Activated T-cell treated with anti-CD3 and anti-CD28 coated beads for 1 hour (primary cell): ENCODE measurements at places on chromosomes 11 and 22.

- no peak for DNase-seq
These were observed 53.6 kb downstream of the ST3GAL4 start for GRCh38 chr11:126408901-126409619.

- DNase-seq = no peak
These were observed 5.5 kb downstream of the PLET1 start for GRCh38 chr11:112255067-112255720.

DNA sequence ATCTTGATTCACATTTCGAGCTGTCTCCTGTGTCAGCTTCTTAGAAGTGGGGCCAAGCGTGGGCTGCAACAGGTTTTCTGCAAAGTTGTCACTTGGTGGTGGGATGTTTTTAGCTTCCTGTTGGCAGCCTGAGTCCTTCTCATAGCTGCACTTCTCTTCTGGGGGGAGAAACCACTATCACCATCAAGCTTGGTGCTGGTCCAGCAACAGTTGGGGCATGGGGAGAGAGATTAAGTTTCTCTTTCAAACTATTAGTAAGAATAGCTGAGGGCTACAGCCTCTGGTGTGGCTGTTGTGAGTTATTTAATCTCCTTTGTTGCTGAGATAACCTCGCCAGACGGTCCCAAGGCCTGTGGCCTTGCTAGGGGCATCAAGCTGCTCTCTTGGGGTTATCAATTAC is 123.3 kb upstream of the CRYBB3 start:
- no peak for DNase-seq

GRCh38 chr11:110069158-110069737 is 23.9 kb upstream of the ZC3H12C start:
- no peak for DNase-seq

GRCh38 chr11:118295815-118296454 is 8.6 kb upstream of the CD3E start:
- DNase-seq = peak; percentile 43

DNA sequence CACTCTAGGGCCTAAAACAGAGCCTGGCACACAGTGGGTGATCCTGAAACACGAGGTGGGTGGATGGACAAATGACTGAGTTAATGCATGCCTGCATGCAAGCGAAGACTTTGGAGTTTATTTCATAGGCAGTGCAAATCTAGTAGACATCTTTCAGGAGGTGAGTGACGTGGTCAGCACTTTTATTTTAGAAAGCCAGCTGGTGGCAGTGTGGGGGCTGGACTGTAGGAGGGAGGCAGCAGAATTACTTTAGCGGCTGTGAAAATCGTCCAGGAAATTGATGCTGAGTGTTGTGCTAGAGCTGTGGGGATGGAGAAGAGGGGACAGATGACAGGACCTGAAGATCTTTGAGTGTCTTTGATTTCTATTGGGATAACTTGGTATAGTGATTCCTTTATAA is 47.1 kb downstream of the BMAL1 start:
- no peak for DNase-seq

DNA sequence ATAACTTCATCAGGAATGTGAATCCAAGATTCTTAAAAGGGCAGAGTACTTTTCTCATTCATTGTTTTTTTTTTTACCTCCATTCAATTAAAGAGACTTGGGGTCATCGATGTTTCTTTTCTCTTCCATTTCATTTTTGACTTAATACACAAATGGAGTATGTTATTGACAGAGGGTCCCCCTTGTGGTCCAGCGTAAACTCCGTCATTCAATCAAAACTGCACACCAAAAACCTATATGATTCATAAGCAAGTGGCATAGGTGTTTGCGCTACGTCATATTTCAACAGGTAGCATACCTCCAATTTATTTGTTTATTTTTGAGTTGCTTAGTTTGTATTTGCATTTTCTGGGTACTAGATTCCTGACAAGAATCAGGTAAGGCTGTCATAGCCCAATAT is 12.7 kb upstream of the FOLH1 start:
- DNase-seq = no peak

DNA sequence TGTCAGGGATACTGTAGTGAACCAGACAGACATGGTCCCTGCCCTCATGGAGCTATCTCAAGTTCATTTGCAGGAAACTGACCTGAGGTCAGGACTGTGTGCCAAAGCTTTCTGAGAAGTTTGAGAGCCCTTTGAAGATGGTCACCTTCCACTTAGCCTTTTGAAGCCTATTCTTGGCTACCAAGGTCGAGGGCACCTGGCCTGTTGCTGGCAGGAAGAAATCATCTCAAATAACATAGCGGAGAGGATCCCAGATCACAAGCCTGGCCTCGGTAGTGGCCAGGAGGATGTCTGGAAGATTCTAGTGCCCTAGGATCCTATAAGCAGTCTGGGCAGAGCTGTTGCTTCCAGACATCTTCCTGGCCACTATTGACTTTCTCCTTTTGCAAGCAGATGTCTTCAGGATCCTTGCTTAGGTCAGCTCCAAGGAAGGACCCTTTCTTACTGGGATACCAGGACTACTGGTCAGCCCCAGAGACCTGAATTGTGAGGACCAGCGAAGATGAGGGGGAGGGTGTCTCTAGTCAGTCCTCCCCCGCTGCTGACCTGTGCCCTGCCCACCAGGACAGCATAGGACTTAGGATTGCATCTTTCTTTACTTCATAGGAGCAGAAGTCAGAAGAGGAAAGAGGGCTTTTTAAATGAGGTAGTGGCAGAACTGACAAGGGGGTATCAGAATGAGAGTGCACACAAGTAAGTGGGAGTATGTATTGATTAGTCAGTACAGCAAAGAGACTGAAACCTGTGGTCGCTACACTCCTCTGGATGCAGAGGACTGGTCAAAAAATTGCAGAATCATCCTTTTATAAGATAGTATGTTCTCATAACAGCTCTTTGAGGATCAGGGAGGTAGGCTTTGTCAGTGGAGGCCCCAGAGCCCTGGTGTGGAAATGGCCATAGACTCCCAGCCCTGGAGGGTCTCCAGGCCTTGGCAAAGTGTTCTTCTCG is 94.8 kb downstream of the TEAD1 start:
- DNase-seq = no peak

GRCh38 chr11:66866511-66866986 is 9.7 kb downstream of the LRFN4 start:
- no peak for DNase-seq

- no peak for DNase-seq
These were observed 36.4 kb upstream of the KIRREL3 start for GRCh38 chr11:127037001-127037400.

GRCh38 chr11:131025020-131025419 is 108.7 kb upstream of the SNX19 start:
- no peak for DNase-seq

DNA sequence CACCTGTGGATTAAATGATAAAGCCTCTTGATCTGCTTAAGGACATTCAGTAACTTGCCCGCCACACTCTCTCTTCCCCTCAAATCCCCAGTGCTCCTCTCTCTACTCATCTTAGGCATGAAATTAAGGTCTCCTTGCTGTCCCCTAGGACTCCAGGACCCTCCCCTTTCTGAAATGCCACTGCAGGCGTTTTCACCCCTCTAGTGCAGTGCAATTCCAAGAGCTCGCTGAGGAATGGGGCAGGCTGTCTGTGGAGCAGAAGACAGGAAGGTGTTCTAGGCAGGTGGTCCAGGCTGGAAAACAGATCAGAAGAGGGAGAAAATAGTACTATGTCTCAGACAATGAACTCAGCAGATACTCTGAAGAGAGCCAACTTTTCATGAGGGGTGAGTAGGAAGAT is 55.8 kb upstream of the ARHGAP42 start:
- no peak for DNase-seq

DNA sequence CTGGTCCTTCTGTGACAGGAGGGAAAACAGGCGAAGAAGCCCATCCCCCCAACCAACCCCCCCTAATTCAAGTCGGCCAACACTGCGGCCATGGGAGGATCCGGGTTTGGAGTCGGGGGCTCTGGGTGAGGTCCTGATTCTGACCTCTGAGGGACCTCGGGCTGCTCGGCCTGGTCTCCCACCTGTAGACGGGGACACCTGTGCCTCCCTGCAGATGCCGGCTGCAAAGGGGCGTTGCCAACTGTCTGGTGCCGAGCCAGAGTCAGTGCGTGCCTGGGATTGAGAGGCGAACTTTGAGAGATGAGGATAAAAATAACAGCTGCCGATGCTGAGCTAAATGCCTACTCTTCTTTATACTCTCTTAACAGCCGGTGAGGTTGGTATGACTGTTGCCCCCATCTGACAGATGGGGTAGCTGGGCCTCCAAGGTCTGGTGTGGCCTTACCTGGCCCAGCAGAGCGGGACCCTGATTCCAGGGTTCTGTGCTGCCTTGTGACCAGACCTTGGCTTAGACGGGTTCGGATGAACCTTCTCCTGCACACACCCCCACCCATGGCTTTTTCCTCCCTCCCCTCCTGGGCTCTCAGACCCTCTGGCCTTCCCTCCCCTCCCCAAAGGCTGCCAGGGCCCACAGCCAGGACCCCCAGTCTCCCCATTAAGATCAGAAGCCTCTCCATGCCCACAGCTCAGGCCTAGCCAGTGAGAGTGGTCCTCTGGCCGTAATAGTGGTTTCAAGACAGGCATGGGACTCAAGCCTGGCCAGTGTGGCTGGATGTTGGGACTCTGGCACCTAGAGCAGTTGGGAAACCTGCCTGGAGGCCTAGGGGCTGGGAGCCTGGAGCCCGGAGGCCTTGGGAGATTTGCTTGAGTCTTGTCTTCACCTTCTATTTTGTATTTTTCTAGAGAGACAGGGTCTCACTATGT is 41.7 kb downstream of the KCNJ4 start:
- DNase-seq = no peak

DNA sequence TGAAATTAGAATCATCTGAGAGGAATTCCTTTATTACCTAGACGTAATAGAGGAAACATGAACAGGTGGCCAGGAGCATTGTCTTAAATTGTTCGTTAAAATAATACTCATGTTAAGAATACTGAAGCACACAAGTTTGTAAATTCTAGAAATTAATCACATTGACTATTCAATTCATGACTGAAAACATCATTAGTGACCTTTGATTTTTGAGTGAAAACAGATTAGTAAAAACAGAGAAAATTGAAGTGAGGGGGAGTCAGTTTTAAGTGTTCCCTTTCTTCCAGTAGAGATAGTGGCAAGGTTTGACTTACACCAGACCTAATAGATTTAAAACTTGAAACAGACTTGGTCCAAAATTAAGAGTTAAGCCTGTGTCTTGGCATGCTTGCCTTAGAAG is 1.4 kb downstream of the ZFP91 start:
- DNase-seq = no peak

GRCh38 chr22:31578171-31578570 is 81.8 kb downstream of the SFI1 start:
- DNase-seq = no peak

GRCh38 chr11:57476047-57476756 is 15.9 kb downstream of the RTN4RL2 start:
- DNase-seq = no peak

DNA sequence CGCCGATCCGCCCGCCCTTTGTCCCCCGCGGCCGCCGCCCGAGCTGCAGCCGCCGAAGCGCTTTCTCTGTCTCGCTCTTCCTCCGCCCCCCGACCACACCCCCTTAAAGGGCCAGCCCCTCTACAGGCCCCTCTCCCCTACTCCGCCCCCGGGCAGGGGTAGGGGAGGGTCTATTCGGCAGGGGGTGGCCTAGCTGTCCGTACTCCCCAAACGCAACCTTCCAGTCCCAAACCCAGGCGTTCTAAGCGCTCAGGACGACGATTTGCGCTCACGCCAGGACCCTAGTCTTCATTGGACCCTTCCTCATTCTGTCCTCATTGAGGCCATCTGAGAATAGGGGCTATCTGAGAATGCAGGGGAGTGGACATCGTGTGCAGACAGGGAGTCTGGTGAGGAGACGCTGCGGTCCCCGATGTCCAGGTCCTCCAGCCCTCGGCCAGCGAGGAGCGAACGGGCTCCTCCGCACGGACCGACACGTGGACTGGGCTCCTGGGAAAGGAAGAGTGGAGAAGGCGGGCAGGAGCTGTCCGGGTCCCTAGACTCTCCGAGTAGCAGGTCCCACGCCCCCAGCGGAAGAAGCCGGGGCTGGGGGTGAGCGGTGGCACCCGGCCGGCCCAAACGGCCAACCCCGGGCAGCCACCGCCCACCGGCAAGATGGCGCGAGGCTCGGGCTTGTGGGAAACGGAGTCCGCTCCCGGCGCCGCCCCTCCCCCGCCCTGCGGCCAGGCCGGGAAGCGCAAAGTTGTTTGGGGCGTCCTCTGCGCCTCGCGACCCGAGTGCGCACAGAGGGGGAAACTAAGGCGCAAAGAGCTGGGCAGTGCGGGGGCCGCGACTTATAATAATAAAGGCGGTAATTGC is at the start of gene PPP1R14B:
Gene PPP1R14B, minus strand, starts transcription at position 73 of the 858 bp plus-strand sequence. CDS start 270 bp downstream, outside the sequence.
- DNase-seq = peak; percentile 74

- DNase-seq = no peak
These were observed 23.7 kb downstream of the NCF4 start for GRCh38 chr22:36884349-36885158.

- DNase-seq = no peak
These were observed 118.8 kb upstream of the CADM1 start for GRCh38 chr11:115623021-115623451.

GRCh38 chr11:16902781-16903378 is 111.3 kb downstream of the PLEKHA7 start:
- DNase-seq = no peak

DNA sequence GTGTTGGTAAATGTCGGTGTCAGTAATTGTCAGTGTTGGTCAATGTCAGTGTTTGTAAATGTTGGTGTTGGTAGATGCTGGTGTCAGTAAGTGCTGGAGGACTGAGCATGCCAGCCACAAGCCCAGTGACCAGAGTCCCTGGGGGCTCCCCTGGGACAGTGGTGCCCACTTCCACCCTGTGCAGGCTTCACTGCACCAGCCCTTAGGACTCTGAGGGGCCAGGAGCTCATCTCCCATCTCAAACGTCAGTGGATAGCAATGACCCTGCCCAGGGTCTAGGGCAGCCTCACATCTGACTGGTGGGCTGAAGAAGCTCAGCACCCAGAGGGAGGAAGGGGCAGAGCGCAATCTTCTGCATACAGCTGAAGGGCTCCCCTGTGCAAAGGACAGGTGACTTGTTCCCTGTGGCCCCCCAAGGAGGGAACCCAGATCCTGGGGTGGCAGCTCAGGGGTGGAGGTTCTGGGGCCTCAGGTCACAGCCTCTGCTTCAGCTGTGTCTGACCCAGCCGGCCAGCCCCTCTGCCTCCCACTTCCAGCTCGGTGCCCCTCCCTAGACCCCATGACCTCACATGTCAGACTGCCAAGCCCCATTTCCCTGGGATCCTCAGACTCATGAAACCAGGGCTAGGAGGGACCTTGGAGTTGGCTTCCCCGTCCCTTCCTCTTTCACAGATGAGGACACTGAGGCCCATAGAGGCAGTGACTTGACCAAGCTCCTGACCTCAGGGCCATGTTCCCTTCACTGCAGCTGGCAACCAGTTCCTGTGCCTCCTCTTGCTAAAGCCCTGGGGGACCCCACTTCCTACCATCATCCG is 138.4 kb downstream of the CRYBB2 start:
- DNase-seq = no peak

DNA sequence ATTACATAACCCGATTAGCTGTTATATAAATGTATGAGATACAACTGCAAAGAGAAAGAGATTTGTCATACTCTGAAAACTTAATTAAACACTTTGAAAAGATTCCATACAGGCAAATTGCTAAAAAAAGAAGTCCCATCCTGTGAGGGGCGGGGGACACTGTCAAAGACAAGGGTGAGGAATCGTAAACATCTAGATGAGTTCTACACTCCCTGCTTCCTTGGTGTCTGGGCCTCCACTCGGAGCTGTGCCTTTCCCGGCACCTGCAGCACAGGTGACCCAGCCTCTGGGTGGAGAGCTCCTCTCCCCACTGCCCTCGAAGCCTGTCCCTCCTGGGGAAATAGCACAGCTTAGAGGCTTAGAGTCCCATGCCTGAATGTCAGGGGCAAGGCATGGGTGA is 69.2 kb upstream of the CRYBB3 start:
- DNase-seq = no peak

GRCh38 chr11:103031834-103032233 is 60.1 kb downstream of the DCUN1D5 start:
- no peak for DNase-seq
